Fibroblast of skin of abdomen (primary cell): ENCODE measurements at places on chromosomes 6 and 20.
A peak's percentile ranks its signal among the peaks of the same experiment; 100 is the strongest.

- DNase-seq = no peak
Observed at GRCh38 chr6:13681305-13682061, 30.2 kb downstream of the RANBP9 start.

DNA sequence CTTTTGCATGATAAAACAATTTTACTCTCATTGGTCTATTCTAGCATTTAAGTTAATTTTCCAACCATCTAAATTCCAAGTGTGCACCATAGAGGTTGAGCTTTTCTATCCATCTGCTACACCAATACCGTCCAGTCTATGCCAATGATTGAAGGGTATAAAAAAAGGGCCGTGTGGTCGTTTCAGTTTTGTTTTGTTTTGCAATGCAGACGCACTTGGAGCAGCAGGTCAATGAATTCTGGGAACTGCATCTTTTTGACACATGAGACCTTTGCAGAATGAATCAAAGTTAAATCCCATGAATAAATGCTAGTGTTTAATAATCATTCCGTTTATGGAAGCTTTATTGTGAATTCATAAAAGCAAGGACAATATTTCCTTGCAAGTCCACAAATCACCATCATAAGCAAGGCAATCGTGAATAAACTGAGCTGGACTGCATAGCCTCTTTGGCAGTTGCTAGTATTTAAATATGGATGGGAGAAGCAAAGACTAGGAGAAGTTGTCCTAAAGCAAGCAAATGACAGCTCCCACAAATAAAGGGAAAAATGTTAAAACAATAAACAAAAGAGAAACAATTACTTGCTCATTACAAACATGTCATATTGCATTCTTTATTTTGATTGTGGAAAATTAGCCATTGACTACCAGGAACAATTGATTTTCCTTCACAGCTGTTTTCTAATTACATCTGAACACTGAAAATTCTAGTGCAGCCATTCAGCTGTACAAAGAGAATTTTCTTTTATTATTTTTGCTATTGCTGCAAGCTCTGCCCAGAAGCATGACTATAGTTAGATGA lies 649.7 kb upstream of the GJE1 start:
- DNase-seq = no peak

DNA sequence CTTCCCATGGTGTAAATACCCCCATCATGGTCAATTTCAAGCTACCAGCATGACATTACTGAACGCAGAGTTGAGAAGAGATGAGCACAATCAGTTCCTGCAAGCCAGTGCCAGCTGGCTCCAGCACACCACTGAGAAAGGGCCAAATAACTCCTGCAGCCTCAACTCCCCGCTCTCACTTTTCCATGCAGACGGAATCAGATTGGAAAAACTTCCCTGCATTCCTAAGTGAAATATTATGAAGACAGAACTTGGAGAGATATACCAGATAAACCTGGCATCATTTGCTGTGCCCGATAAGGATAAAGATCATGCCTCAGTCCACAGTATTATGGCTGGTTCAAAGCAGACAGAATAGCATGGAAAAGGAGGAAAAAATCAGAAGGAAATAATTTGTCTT lies 56.7 kb downstream of the FILIP1 start:
- DNase-seq = no peak

GRCh38 chr6:97653517-97653916 lies 370.5 kb upstream of the MMS22L start:
- no peak for DNase-seq

- DNase-seq = no peak
Observed at GRCh38 chr6:107822176-107823046, 1.7 kb downstream of the SCML4 start.

DNA sequence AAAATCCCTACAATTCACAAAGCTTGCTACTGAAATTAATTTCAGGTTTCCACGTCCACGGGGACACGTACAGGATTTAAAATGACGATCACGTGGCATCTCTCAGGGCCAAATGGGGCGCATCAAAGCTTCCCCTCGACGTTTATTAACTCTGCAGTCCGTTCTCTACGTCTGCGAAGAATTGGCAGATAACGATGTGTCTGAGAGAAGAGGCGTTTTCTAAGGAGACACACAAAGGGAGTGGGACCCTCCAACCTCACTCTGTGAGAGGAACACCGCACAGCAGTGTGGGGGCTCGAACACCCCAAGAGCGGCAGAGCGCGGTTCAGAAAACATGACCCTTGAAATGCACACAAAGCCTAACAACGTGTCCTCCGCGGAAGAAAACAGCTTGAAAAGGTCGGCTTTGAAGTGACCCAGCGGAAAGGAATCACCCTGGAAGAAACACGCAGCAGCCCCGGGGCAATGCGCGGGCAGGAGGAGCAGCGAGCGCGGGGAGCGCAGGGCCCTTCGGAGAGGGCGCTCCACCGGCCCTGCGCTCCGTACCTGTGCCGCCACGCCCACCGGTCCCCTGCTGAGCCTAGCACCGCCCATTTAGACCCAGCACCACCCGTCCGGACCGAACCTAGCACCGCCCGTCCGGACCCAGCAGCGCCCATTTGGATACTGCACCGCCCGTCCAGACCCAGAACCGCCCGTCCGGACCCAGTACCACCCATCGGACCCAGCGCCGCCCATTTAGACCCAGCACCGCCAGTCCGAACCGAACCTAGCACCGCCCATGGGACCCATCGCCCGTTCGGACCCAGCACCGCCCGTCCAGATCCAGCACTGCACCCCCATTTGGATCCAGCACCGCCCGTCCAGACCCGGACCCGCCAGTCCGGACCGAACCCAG lies 1.1 kb upstream of the AFDN start:
- DNase-seq = peak; percentile 29

GRCh38 chr6:63592886-63593285 lies 20.6 kb downstream of the LOC128125822 start:
- DNase-seq = no peak

GRCh38 chr20:61697666-61698597 lies 367.7 kb downstream of the TAF4 start:
- DNase-seq = no peak

GRCh38 chr20:52805296-52805571 lies 166.9 kb upstream of the TSHZ2 start:
- DNase-seq = no peak

DNA sequence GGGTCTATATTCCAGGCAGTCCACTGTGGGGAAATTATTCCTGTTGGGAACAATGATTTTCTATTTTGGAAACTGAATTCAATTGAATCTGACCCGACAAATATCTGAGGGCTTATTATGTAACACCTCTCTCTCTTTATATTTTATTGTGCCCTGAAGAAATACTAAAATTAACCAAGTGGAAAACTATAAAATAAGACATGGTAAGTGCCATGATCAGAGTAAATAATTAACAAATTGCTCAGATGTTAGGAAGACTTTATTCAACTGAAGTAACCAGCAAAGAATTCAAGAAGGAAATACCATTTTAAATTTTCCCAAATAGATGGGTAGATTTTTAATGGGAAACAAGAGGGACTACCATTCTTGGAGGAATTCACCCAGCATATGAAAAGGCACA lies 632.9 kb downstream of the MAFB start:
- DNase-seq = no peak

GRCh38 chr20:40584130-40584809 lies 104.8 kb downstream of the MAFB start:
- DNase-seq = no peak

GRCh38 chr6:6386010-6386409 lies 65.5 kb upstream of the F13A1 start:
- DNase-seq = no peak

DNA sequence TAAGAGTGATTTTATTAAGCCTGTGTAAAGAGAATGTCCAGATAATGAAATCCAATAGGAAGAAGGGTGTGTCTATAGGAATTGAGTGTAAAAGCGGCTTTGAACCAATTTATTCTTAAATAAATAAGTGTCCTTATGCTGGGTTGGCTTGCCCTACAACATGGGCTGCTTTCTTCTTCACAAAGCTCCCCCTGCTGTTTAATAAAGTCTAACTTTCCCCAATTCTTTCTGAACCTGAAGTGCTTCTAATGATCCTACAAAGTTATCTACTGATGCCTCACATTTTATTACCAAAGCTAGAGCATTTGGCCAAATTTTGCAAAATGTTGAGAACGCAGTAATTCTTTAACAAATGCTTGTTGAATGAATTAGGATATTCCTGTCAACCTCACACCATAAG lies 36.3 kb upstream of the SIRT5 start:
- peak; percentile 49 for DNase-seq

DNA sequence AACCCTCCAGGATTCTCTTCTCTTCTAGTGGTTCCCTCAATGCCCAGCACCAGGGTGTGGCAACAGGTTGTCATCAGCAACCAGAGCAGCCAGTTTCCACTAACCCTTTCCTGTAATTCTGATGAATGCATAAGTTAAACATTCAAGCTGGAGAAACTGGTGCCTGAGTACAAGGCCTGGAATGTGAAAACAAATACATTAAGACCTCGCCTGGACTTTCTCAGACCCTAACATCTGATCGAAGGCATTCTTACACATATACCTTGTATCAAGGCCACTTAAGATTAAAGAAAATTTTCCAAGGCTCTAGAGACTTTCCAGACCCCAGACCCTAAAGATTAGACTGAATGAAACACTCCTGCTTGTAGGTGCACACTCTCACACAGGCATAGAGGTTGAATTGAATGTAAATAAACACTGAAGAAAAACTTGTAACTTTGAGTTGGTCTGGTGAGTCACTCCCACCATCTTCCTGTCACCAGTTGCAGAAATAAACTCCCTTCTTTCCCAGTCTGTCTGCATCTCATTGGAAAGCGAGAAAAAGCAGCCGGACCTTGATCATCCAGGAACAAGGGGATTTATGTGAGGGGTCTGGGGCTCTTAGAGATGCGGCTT lies 9.0 kb downstream of the LRP11 start:
- peak; percentile 91 for DNase-seq

- DNase-seq = no peak
Observed at GRCh38 chr20:41221614-41222218, 84.4 kb downstream of the PLCG1 start.

- DNase-seq = no peak
Observed at GRCh38 chr6:135266675-135267074, 85.6 kb downstream of the MYB start.

- DNase-seq = peak; percentile 97
Observed at GRCh38 chr6:4351520-4352321, 216.3 kb upstream of the ECI2 start.

DNA sequence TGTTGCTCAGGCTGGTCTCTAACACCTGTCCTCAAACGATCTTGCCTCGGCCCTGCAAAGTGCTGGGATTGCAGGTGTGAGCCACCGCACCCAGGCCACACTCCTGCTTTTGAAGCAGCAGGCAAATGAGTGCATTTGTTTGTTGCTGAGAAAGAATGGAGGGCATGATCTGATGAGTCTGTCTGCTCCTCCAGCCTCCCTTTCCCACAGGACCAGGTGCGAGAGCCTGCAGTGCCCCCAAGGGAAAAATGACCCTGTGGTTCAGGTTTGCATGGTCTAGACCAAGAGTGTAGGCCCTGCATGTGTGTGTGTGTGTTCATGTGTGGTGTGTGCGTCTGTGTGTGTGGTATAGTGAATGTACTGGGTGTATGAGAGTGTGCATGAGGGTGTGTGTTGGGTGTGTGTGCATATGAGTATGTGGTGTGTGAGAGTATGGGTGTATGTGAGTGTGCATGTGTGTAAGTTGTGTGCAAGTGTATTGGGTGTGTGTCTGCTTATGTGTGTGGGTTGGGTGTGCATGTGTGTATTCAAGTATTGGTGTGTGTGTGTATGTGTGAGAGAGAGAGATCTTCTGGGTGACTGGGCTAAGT lies 22.8 kb upstream of the FOXC1 start:
- no peak for DNase-seq

- no peak for DNase-seq
Observed at GRCh38 chr6:43869079-43869710, 99.2 kb downstream of the VEGFA start.

- DNase-seq = no peak
Observed at GRCh38 chr20:59153355-59153681, 10.3 kb upstream of the ZNF831 start.

DNA sequence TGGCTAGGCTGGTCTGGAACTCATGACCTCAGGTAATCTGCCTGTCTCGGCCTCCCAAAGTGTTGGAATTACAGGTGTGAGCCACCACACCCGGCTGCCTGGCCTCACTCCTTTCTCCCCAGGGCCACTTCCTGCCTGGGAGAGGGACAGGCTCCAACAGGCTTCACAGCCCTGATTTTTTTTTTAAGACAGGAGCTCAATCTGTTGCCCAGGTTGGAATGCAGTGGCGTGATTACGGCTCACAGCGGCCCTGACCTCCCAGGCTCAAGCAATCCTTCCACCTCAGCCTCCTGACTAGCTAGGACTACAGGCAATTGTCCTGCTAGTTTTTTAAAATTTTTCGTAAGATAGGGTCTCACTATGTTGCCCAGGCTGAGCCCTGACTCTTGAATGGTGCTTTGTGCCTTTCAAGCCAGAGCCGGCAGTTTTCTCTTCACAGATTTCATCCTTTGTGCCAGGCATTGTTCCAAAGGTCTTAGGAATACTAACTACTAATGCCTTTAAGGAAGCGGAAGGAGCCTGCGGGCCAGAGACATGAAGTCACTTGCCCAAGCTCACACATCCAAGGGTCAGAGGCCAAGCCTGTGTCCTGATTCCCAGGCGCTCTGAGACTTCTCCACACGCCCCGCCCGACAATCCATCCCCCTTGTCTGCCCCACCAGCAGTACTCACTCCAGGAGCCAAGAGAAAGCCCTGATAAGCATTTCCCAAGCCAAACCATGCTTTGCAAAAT lies 19.2 kb downstream of the CAPN11 start:
- peak; percentile 11 for DNase-seq

DNA sequence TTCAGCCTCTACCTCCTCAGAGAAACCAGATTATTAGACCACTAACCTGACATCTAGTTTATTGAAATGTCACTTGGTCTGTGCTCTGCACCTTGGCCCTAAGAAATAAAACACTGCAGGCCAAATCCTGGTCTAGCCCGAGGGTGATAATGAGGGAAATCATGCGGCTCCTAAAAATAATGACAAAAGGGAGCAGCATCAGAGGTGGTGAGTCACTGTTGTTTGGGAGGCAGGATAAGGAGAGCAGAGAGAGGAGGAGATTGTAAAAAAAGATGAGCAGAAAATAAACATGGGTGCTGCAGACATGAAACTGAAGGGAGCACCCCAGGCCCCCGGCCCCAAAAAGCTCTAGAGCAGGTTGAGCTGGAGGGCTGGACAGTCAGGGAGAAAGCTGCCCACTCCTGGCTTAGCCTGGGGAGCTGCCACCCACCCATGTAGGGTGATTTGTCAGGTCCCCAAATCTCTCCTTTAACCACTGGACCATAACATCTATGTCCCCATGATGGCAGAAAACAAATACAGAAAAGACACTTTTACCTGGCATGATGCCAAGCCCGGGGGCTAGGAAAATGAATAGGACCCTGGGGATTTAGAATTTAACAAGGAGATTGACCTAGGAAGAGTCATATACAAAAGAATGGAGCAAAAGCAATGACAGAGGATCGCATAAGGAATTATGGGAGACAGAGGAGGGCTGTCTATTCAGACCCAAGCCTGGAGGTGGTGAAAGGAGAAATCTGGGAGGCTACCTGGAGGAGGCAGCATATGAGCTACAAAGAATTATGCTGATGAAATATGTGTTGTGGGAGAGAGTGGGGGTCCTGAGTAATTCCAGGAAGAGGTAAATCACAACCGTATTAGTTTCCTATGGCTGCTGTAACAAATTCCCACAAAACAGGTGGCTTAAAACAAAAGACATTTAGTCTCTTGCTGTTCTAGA lies 103.7 kb downstream of the SNAP25 start:
- no peak for DNase-seq

GRCh38 chr20:58723628-58723984 lies 31.0 kb downstream of the NPEPL1 start:
- no peak for DNase-seq

GRCh38 chr20:45997187-45997586 lies 11.5 kb upstream of the MMP9 start:
- no peak for DNase-seq

- DNase-seq = no peak
Observed at GRCh38 chr6:122081921-122082320, 317.5 kb upstream of the HSF2 start.
